Ovary (tissue), 10 donors: ENCODE measurements at places on chromosomes 4 and X.

DNA sequence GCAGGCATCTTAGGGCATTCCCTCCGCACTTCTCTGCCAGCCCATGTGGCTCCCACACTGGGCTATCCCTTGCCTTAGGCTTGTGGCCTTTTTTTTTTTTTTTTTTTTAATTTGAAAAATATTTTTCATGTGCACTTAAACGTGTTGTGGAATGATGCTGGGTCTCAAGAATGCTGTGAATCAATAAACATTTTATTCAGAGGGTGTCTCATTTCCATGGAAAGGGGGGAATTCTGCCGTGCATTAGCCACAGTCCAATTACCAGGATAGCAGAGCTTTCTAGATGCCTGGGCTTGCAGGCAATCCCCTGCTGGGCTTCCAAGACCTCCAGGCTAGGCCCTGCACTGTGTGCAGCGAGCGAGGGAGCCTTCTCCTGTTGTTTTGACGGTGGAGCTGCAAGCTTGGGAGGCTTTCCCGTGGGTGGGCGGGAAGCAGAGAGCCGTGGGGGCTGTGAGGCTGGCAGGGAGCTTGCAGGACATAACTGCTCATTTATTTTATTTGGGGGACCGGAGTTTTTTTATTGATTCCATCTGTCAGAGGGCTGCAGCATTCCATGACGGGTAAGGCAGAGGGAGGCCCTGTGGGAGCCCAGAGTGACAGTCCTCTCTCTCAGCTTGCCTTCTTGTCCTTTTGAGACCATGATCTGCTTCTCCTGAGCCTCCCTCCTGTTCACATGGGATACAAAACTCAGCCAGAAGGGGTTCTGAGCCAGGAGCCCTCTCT, 2.6 kb upstream of the CPZ start:
- DNase-seq = no peak

DNA sequence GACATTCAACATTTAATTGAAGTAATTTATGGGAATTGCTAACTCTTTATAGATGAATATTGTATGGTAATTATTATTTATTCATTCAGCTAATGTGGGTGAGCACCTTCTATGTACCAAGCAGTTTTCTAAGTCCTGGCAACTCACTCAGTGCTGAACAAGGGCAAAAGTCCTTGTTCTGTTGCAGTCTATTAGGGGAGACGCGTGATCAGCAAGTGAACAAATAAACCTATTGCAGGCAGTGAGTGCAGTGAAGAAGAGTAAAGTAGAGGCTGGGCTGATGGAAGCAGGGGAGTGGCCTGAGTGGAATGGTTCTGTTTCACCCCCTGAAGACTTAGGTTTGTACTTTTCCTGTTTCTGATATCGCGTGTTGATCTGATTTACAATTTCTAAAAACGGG, 214.3 kb downstream of the RAPGEF2 start:
- no peak for DNase-seq

GRCh38 chr4:170464614-170465197, 374.9 kb upstream of the AADAT start:
- DNase-seq = no peak

GRCh38 chrX:111167334-111167733, 71.3 kb downstream of the PAK3 start:
- no peak for DNase-seq

DNA sequence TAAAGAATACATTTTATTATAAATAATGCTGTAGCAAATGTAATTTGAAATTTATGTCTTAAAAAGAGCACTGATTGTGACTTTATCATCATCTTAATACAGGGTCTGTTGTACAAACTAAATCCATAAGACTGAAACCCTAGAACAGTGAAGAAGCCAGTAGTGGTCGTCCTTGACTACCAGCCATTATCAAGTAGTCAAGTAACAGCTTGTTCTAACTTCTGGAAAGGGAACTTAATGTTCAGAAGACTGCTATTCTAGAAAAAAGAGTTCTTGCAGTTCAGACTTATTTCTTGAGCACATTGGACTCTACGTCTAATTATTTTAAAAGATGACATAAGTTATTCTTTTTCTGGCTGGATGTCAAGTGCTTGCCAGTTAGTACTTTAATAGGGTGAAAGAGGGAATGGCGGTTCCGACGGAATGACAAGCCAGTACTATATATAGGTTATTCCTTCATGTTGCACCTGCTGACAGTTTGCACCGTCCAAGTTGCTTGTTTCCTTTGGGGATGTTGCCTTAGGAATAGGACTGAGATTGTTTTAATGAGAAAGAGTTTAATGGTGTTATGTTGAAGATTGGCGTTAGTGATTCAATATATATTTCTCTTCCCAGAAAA, 109.9 kb downstream of the RAPGEF2 start:
- no peak for DNase-seq

- DNase-seq = no peak
Observed at GRCh38 chr4:25524663-25525062, 131.0 kb upstream of the SLC34A2 start.

DNA sequence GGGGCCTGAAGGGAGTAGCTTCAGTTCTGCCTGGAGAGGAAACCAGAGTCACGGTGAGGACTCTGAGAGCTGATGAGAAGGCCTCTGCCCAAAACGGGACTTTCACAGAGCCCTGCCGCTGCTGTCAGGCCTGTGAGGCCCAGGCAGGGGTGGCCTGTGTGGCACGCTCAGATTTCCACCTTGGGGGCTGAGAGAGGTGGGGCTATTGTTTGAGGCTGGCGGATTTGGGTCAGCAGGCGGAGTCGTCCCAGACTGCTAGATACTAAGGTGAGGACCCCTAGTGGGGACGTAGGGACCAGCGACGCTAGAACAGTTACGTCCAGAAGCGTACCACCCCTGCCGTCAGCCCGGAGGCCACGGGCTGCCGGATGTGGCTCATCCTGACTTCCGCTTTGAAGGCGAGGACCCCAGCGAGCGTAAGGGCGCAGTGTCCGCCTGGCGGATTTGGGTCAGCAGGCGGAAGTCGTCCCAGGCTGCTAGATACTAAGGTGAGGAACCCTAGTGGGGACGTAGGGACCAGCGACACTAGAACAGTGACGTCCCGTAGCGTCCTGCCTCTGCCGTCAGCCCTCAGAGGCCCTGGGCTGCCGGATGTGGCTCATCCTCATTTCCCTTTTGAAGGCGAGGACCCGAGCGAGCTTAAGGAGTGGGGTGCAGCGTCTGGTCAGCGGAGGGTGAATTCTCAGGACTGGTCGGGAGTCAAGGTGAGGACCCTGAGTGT, at the start of gene MAGEB1:
TSS of gene MAGEB1 (plus strand) at position 378 of the 721 bp plus-strand sequence. CDS start 3,348 bp downstream, outside the sequence.
- DNase-seq = no peak

- no peak for DNase-seq
Observed at GRCh38 chrX:91137883-91138282, 296.8 kb upstream of the PABPC5 start.

- DNase-seq = no peak
Observed at GRCh38 chrX:727738-728621, 97.4 kb downstream of the SHOX start.

GRCh38 chr4:85391589-85392410, 83.2 kb upstream of the ARHGAP24 start:
- no peak for DNase-seq

GRCh38 chrX:153816831-153817690, 13.3 kb downstream of the PDZD4 start:
- DNase-seq = no peak
